ENCODE measurements at places on chromosomes 2 and 18.

- no peak for DNase-seq
Measured at GRCh38 chr2:85564144-85564563, 2.9 kb upstream of the GGCX start.

DNA sequence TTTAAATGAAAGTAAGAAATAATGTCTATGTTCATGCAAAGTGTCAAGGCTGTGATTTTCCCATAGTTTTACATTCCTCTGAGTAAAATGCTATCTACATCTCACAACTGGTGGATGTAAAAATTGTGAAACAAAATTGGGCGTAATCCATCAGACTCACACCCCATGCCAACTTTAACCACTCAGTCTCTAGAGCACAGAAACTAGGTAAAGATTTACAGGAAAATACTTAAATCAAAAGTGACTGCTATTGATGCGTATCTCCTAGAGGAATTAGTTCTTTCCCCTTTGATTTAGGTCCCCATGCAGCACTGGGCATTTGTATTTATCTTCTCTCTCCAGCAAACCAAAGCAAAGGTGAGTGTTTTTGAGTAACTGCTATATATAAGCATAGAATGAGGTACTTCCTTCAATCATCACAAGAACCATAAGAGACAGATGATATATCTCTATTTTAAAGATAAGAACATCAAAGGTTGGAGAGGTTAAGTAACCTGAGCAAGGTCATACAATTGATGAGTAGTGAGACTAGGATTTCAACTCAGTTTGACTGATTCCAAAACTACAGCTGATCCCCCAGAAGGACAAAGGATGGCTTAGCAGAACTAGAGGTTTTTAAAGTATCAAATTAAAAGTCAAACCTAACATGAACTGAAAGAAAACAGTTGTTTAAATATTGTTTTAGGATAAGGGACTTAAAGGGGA, 594.0 kb upstream of the ACVR2A start:
- DNase-seq = no peak

GRCh38 chr18:58788971-58789875, 75.5 kb upstream of the ZNF532 start:
- DNase-seq = no peak

- no peak for DNase-seq
Measured at GRCh38 chr2:206890926-206891325, 48.4 kb upstream of the CPO start.

DNA sequence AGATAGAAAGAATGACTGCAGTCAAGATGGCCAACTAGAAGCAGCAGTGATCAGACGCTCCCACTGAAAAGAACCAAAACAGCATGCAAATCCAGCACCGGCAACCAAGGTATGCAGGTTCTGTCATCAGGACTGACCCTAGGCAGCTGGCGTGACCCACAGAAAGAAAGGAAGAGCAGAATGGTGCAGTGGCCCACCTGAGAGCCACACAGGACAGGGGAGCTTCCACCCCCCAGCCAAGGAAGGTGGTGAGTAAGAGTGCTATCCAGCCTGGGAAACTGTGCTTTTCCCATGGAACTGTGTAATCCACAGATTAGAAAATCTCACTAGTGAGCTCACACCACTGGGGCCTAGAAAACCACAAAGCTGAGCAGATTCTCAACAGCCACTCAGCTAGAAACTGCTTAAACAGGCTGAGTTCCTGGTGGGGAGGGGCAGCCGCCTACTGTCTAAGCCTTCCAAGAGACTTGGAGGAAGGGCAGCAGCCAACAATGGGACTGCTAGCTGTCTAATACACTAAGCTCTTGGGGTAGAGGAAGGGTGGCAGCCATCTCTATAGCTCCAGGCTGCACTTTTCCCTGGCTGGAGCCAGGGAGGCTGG, 127.9 kb downstream of the EVA1A start:
- DNase-seq = no peak

DNA sequence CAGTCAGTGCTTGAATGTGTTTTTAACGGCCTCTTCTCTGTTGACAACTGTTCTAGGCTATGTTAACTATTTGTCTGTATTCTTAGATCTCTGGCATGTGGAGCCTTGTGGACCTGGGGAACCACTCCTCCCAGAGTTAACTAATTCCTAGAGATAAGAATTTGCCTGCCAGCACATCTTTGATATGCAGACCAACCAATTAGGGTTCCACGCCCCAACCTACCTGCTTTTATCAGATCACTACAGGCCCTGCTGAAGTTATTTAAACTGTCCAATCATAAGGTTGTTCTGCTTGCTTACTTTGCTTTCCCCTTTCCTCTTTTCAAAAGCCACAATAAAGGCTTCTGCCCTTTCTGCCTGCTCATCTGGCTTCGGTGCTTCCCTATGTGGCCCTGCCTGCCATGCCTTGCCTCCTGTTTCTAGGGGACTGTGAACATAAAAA, 8.5 kb upstream of the CYBRD1 start:
- no peak for DNase-seq

DNA sequence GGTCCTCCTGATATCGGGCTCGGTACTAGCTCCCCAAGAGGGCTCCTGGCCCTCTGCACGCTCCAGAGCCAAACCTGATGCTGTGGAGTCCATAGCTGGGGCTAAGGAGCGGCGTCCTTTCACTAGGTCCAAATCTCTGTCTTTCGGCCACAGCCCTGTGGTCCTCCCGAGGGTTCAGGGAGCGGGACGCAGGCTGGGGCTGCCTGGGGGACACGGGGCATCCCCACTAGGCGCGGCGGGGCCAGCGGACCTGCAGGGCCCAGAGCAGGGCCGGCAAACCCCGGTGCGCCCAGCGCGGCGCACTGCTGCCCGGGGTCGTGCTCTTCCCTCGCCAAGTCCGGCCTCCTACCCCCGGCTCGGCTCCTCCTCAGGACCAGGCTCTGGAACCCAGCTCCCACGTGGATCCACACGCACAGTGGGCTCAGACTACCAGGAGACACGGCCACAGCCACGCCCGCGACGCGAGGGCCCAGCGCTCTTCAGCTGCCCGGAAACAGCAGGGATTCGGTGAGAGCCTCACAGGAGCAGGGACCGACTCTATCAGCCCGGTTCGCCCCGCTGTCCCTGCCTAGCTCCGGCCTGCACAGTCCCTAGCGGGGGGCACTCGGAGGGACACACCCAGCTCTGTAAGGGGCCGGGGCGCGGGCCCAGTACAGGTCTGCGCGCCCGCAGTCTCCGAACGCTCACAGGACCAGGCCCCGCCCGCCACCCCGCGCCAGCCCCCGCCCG, 593 bp downstream of the ZNF514 start:
- DNase-seq = no peak

Data from HS-5 (cell line).